ENCODE measurements at places on chromosomes 7 and 10.

- no peak for DNase-seq
These were observed 42.0 kb downstream of the GNA12 start for GRCh38 chr7:2802101-2802500.

GRCh38 chr7:120185940-120186682, 86.9 kb upstream of the KCND2 start:
- DNase-seq, result no peak

DNA sequence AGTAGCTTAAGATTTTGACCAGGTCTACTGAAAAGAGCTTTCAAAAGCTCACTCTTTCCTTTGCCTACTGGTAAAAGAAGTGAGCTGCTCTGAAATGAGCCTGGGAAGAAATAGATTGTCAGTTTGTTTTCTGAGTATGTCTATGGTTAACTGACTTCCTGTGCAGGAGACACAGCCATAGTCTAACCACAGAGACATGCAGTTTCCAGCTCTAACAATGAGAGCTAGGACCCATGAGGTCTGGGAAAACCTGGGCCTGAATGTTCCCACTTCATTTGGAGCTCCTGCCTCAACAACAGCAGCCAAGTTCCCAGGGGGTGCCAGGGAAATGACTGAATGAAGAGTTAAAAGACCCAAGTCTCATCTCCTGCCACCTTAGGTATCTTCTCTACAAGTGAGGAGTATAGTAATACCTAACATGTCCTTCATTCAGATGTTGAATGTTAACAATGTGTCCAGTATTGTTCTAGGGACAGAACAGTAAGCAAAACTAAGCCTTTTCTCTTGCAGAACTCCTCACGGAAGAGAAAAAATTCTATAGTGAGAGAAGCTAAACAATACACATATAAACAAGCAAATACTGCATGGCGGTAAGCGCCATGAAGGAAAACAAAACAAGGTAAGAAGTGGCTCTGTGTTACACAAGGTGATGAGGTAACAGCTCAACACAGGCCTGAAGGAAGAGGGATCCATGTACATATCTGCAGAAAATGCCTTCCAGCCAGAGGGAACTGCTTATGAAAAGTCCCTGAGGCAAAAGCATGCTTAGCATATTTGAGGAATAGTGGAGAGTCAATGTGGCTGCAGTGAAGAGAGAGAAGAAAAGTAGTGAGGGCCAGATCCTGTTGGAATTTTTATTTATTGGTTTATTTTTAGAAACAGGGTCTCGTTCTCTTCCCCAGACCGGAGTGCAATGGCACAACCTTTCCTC, 26.4 kb upstream of the ANKRD1 start:
- no peak for DNase-seq

DNA sequence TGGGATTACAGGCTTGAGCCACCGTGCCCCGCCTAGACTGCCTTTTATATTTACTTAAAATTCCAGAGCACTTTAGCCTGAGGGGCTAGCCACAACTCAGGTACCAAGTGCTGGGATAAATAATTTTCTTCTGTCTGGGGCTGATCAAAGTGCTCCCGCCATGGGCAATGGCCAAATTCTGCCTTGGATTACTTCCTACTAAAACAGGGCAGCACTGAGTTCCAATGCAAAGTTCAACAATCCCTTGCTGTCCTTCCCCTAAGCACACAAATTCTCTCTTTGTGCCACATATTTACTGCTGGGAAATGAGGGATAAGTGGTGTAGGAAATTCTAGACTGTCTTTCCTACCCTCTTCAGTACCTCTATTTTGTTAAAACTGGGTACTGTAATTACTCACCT, 34.4 kb upstream of the ZNF92 start:
- no peak for DNase-seq

DNA sequence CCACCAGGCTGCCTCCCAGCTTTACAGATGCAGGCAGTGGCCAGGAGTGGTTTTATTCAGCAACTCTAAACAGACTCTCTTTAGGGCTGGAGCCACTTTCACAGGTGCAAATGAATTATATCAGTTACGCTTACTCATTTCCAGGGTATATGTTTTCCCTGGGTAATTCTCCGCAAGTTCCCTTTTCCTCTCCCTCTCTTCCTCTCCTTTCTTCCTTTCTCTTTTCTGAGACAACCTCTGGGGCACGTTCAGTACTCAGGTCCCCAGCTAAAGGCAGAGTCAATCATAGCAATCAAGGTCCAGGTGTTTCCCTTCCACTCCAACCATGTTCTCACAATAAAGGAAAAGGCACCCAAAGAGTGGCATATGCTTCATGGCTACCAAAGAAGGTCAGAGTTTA, 41.3 kb downstream of the PDLIM1 start:
- DNase-seq, result no peak

- DNase-seq, result no peak
These were observed 164.6 kb upstream of the SH2B2 start for GRCh38 chr7:102122026-102122425.

- no peak for DNase-seq
These were observed 448.9 kb downstream of the PLXDC2 start for GRCh38 chr10:20265146-20265545.

DNA sequence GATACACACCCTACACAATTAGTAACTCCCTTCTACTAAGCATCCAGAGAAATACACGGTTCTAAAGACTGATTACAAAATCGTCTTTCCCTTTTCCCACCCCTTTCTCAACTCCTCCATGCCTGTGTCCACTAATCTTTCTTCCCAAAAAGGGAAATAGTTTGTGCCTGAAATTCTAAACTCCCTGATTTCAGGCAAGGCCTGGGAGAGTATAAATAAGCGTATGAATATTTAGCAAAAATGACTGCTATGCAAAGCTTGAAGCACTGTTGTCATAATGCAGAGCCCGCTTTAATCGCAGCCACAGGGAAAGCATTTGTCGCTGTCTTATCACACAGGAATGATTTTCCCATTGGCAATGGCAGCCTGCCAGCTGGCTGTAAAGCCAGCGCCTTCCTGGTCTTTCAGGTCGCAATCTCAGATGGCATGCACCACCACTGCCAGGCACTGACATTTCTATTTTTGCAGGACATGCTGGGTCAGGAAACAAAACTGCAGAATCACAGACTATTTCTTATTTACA, 142.9 kb upstream of the PCGF5 start:
- DNase-seq, result no peak

GRCh38 chr7:74010407-74010806, 17.6 kb upstream of the ELN start:
- no peak for DNase-seq

- DNase-seq, result peak; percentile 70
These were observed 3.1 kb downstream of the PCOLCE start for GRCh38 chr7:100604976-100605911.
